A549 treated with DMSO at 1 μM for 4 hours (cell line): ENCODE measurements at places on chromosomes 6 and 20. TPM values are rescaled to one million over a fixed set of nuclear protein-coding genes. Genes with fewer than 3 reads are reported as not detected.

The CDSN gene
- total RNA-seq: not detected in 5 replicates

The EPB41L1 gene
- total RNA-seq: 50.6 to 72.5 TPM (median 67.3 TPM) in 5 replicates

The RRAGD gene
- 3.3 to 4.5 TPM (median 4.4 TPM) in 5 replicates for total RNA-seq

The PKIB gene
- 0.32 to 0.84 TPM (median 0.74 TPM) in 5 replicates for total RNA-seq

The FAM217A gene
- total RNA-seq: not detected in 5 replicates

The PKHD1 gene
- not detected in 5 replicates for total RNA-seq

The OLIG3 gene
- total RNA-seq: not detected in 5 replicates

The RAB23 gene
- 6.1 to 10.3 TPM (median 8.4 TPM) in 5 replicates for total RNA-seq

The SAMD10 gene
- total RNA-seq: 0.10 to 0.13 TPM in 2 of 5 replicates, not detected in the others

The GSTA3 gene
- not detected in 5 replicates for total RNA-seq
